ENCODE measurements at places on chromosomes 1 and 21.

DNA sequence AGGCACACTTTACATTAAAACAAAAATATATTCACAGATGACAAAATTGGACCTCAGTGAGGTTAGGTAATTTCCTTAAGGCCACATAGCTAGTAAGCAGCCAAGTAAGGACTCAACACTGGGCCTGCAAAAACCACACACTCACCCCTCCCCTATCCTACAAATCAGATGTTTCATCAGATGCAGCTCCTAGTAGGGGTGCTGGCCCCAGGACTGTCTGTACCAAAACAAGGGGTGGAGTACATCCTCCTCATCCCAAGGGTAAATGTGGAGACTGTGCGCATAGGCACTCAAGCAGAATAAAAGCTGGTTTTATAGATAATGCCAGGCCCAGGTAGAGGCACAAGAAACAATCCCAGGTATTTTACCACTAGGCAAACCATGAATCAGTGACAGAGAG lies 25.7 kb downstream of the URB1 start:
- DNase-seq, result no peak

GRCh38 chr1:224641030-224641429 lies 24.9 kb downstream of the CNIH3 start:
- DNase-seq, result peak; percentile 6

GRCh38 chr1:91870322-91870721 lies 15.6 kb downstream of the TGFBR3 start:
- no peak for DNase-seq

- no peak for DNase-seq
Observed at GRCh38 chr1:172647110-172647564, 11.8 kb upstream of the FASLG start.

DNA sequence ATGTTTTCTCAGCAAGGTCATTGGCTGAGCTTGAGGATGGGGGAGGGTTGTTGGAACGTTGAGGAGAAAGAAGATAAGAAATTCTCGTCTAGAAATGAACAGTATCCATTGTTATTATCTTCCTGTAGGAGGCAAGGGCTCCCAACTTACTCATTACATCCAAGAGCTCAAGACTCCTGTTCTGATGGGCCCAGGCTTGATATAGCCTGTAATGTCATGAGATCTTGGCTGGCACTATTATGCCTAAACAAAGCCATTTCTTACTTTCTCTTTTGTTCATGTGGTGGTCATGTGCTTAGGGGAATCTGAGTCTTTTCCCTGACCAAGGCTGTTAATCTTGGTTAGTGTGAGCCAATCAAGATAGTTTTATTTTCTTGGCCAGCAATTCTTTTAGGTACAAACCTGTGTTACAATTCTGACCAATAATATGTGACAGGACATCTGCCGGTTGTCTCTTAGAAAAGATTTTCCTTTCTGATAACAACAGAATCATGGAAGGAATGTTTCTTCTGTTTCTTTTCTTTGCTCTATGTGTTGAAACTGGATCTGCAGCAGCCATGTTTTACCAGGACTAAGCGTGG lies 15.2 kb upstream of the IGSF3 start:
- peak; percentile 72 for DNase-seq
